ENCODE measurements at places on chromosomes 1 and 21.

GRCh38 chr1:208962867-208963266 is 620.6 kb upstream of the CAMK1G start:
- no peak for DNase-seq

GRCh38 chr1:224502459-224503160 is 68.0 kb upstream of the WDR26 start:
- DNase-seq = no peak

DNA sequence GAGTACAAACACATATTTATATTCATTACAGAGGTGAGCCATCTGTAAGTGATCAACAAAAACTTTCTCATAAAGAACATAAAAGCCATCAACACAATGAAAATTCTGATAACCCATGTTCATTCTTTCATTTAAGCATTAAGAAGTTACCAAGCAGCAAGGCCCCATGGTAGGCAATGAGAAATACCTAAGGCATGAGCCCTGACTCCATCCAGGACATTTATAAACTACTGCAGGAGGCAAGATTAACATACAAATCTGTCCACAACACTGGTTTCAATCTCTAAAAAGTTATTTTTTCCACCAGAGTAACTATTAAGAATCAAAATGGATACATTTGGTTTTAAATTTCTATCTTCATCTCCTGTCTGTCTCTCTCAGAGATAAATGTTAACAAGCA is 76.1 kb downstream of the SIPA1L2 start:
- DNase-seq = no peak

- no peak for DNase-seq
These were observed 21.7 kb downstream of the ITPKB start for GRCh38 chr1:226717256-226717909.

DNA sequence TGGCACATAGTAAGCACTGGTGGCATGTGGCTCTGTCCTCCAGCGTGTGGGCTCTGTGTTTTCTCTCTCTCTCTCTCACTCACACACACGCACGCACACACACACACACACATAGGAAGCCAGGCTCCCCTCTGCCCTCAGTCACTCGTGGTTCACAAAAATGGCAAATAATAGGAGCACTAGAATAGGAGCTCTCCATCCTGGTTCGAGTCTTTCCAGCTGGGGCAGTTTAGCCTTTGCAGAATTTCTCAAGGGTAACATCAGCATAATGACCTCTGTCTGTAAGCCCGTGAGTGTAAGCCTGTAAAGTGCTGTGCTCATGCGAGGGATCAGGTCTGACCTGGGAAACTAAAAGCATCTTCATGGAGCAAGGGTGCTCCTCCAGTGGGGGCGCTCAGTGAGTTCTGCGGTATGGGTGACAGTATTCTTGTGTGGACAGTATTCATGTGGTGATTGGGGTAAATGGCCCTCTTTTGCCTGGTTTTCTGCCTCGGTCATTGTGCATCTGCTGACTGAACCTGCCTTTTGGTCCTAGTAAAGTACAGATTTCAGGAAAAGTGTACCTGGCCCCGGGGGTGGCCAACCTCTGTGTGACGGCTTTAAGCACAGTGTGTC is 842 bp upstream of the ZC3H12A start:
- no peak for DNase-seq

- DNase-seq = no peak
These were observed 243.8 kb upstream of the RAB4A start for GRCh38 chr1:229027158-229027557.

DNA sequence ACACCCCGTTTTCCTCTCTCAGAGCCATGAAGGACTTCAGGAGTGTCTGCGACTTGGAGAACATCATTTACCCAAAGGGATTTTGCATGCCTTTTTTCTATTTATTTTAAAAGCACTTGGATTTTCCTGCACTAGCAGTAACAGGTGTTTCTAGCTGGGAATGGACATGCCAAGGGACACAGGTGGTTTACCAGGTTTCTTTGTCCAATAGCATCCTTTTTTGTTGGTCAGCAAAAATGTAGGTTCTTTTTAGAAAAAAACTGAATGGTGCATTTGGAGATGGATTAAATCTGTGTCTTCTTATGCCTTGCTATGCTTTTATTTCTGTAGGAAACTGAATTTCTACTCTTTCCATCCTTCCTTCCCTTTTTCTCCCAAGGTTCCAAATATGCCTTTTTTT is 132.8 kb upstream of the COL6A1 start:
- DNase-seq = no peak

GRCh38 chr1:202280595-202280994 is 61.1 kb downstream of the UBE2T start:
- no peak for DNase-seq

DNA sequence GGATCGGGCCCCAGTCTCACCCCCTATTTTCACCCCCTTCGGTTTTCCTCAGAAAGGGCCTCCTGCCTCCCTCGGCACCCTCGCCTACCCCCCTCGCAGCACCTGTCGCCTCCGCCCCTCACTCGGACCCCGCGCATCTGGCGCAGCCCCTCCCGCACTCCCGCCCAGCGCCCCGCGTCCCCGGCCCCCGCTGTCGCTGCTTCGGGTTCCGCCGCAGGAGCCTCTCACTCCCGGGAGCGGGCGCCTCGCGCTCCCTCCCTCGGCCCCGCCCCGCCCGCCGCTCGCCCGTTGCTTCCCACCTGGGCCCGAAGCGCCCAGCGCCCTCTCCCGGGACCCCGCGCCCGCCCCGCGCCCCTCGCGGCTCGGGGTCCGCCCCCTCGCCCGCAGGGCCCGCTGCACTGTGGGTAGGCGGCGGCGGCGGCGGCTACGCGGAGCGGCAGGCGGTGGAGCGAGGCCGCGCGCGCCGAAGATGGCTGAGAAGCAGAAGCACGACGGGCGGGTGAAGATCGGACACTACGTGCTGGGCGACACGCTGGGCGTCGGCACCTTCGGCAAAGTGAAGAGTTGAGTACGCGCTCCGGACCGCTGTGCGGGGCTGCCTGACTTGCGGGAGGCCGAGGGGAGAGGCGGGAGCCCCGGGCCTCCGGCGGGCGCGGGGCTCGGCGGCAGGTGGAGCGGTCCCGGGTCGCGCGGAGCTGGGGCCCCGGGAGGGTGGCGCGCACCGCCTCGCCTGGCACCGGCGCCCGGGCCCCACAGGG is at the start of gene PRKAA2:
PRKAA2 (plus strand) TSS at position 396 of the 758 bp plus-strand sequence; CDS start at position 470, 74 bp downstream.
- no peak for DNase-seq

- DNase-seq = no peak
These were observed 20.7 kb upstream of the PADI1 start for GRCh38 chr1:17184161-17184665.

DNA sequence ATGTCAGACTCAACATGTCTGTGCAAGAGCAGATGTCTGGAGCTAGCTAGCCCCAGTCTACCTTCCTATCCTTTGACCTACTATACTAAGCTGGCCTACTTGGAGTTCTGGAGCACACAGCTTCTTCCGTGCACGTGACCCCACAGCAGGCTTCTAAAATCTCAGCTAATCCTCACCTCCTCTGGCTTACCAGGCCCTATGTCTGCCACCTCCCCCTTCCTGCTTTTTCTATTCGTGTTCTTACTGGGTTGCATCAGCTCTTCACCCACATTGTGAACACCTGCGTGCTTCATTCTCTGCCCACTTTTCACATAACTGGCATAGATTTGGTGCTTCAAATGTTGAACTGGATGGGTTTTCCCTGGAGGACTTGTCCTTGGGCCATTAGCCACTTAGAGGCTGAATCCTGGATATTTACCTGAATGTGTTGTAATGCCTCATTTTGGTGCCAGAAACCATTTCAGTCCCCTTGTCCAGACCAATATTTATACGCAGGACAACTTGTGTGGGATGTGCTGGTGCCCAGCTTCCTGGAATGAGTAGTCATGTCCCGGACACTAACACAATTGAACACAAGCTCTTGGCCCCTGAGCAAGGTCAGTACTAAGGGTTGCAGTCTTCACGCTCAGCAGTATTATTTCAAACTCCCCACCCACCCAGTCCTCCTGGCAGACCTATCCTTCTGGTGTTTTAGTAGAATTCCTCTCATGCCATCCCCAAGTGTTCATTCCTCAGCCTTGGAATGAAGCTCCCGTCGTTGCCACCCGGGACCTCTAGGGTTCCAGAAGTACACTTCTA is 24.0 kb downstream of the TENT5C start:
- DNase-seq = no peak

- no peak for DNase-seq
These were observed 401.1 kb upstream of the CHRM3 start for GRCh38 chr1:238985312-238985711.

Data from stimulated activated CD4-positive, alpha-beta T cell treated with anti-CD3 and anti-CD28 coated beads, Interleukin-12 subunit alpha, Interleukin-12 subunit beta, amount 100 ng/mL, for 4 hours (primary cell).